ENCODE measurements at places on chromosomes 7 and 10.

DNA sequence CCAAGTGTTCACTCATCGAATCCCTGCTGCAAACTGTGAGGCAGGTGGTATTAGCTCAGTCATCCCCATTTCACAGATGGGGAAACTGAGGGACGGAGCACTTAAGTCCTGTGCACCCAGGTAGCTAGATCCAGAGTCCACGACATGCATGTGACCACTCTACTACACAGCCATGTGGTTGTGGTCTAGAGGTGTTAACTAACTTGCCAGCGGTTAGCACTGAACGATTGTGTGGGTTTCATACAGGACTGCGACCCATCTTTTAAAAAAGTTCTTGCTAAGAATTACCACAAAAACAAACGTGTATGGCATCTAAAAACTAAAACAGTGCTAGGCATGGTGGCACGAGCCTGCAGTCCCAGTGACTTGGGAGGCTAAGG, 16.1 kb upstream of the ABCC2 start:
- peak; percentile 50 for DNase-seq

GRCh38 chr10:129971381-129972144, 7.5 kb upstream of the EBF3 start:
- no peak for DNase-seq

GRCh38 chr7:120064565-120064964, 208.4 kb upstream of the KCND2 start:
- peak; percentile 35 for DNase-seq

DNA sequence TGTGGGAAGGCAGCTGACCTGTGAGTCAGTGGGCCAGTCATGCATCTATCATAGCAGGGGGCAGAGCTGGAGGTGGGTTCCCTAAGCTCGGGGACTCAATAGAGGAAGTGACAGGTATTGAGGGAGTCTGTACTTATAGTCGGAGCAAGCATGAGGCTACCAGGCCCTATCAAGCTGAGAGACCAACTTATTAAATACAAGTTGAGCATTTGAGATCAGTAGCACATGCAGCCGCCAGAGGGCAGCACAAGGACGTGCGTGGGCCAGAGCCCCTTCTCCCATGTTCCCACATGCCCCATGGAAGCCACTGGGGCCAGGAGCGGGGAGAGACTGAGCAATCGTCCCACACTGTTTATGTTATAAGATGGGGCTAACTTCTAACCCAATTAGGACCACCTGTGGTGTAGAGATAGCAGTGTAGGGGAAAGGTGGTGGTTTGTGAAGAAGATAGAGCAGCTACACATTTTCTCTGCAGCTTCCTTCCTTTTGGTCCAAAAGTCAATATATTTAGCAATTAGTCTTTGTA, 13.0 kb upstream of the STK31 start:
- DNase-seq, result no peak

DNA sequence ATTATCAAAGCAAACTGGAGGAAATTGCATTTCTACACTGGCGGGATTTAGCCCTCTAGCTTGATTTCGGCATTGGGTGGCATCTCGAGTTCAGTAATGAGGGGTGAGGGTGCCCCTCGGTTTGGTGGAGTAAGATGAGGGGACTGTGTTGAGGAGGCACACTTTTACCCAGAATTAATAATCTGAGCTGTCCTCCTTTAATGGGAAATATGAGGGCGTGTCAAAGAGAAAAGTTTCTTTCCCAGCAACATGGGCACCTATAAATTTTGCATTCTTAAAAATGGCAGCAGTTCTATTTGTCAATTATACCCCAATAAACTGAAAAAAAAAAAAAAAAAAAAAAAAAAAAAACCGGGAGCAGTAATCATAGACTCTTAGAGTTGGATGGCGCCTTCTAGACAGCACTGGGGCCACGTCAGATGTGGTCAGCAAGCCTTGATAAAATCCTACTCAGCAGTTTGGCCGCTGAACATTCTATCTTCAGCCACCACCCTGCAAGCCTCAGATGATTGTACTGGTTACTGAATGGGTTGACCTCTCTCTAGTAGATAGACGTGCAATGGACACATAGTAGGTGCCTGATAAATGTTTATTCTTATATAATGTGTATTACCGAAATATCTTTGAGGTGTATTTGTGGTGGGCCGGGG, 931 bp downstream of the PAPSS2 start:
- DNase-seq, result no peak

Measured in GM12878 (cell line).